Gastroesophageal sphincter (tissue), 4 donors: ENCODE measurements at places on chromosomes 5 and 9. TPM values are rescaled to one million over a fixed set of nuclear protein-coding genes. Genes with fewer than 3 reads are reported as not detected.

DNA sequence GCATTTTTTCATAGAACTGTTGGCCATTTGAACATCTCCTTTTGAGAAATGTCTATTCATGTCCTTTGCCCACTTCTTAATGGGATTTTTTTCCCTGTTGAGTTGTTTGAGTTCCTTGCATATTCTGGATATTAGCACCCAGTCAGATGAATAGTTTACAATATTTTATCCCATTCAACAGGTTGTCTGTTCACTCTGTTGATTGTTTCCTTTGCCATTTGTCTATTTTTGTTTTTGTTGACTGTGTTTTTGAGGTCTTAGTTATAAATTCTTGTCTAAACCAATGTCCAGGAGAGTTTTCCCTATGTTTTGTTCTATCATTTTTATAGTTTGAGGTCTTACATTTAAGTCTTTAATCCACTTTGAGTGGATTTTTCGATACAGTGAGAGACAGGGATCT lies 139.0 kb upstream of the TNPO1 start:
- ATAC-seq, result no peak

The LOX gene
- 2.8 TPM for total RNA-seq

GRCh38 chr5:59178482-59178881 lies 595.6 kb downstream of the RAB3C start:
- ATAC-seq, result no peak

GRCh38 chr5:150670948-150671310 lies 9.9 kb downstream of the MYOZ3 start:
- no peak for ATAC-seq

The LCN9 gene
- not detected for total RNA-seq

- no peak for ATAC-seq
Observed at GRCh38 chr9:33742519-33742918, 52.8 kb upstream of the PRSS3 start.

The PCA3 gene
- 0.16 TPM for total RNA-seq

DNA sequence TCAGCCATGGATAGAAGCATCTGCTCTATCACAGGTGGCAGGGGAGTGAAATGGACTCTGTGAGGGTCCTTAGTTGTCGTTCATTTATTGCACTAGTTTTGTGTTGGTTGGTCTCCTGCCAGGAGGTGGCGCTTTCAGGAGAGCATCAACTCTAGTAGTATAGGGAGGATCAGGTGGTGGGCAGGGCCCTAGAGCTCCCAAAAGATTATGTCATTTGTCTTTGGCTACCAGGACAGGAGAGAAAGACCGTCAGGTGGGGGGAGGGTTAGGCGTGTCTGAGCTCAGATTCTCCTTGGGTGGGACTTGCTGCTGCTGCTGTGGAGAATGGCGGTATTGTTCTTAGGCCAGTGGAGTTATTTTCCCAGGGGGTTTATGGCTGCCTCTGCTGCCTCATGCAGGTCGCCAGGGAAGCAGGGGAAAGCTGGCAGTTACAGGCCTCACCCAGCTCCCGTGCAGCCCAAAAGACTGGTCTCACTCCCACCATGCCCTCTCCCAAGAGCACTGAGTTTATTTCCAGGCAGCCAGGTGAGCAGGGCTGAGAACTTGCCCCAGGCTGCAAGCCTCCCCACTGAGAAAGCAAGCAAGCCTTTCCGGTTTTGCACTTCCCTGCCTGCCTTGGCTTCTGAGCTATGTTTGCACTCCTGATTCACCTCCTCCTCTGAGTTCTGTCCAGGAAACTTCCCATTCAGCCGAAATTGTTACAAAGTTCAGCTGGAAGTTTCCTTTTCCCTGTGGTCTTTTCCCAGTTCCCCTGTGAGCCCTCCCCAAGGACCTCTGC lies 317.3 kb downstream of the TAF11L14 start:
- ATAC-seq, result no peak
